GM04504 (cell line): ENCODE measurements at places on chromosomes 7 and 10.

- no peak for DNase-seq
Measured at GRCh38 chr7:86558680-86559501, 84.8 kb upstream of the GRM3 start.

GRCh38 chr10:63562857-63563256 lies 41.7 kb downstream of the REEP3 start:
- DNase-seq: no peak

GRCh38 chr7:2924866-2925840 lies 81.0 kb upstream of the GNA12 start:
- DNase-seq: no peak

DNA sequence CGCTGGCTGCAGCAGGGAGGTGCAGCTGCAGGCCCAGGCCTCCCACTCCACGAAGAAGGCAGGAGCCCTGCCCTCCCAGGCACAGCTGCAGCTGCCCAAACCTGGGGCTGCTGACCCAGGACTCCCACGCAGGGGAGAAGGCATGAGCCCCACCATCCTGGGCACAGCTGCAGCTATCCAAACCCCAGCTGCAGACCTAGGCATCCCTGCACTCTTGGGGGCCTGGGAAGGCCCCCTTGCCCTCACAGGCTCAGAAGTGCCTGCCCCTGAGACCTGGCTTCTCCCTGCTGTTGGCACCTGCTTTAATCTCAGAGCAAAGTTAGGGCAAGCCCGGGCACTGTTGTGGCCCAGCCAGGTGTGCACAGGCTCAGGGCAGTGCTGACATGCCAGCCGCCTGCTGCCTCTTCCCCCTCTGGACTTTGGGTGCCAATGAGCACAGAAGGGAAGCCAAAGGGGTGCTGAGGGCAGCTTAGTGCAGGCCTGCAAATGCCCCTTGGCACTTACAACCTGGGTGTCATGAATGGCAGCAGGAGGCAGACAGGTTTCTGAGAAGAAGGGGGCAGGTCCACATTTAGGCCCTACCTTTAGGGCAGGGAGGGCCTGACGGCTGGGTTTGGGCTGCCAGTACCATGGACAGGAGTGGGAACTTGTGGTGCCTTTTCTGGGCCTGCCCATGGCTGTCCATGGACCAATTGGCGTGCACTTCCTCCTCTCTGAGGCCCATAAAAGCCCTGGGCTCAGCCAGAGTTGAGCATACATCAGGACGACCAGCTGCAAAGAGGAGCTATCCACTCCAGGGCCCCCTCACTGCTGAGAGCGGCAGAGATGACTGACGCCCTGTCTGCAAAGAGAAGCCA lies 31.1 kb downstream of the CRTAC1 start:
- DNase-seq: no peak

DNA sequence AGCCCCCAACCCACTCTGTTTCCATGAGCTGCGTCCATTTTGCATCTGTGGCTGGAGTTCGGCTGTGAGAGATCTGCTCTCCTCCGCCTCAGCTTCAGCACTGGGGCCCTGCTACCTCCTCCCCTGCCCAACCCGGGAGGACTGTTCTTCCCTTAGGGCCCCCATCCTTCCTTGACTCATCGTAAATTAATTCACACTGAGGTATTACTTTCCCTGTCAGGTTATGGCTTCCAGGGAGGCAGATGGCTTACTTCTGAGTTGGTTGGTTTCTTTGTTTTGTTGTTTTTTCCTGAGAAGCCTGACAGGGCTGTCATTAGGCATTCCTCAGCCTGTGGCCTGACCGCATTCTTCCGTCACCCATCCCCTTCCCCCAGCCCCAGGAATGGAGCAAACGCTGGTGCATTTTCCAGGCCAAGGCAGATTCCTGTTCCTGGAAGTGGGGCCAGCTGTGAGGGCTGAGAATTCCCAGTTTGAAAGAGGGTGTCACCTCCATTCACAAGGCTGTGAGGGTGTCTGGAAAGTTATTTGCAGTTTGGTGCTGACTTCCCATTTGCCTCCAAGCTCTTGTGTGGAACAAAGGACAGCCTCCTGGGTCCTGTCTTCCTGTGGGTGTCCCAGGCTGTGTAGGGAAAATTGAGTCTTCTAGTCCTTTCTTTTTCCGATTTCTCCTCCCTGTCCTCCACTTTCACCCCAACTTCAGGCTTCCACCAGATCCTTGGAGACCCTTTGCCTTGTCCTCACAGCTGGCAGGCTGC lies 11.7 kb downstream of the CPA5 start:
- peak; percentile 94 for DNase-seq
